ENCODE measurements at places on chromosomes 4 and X.

DNA sequence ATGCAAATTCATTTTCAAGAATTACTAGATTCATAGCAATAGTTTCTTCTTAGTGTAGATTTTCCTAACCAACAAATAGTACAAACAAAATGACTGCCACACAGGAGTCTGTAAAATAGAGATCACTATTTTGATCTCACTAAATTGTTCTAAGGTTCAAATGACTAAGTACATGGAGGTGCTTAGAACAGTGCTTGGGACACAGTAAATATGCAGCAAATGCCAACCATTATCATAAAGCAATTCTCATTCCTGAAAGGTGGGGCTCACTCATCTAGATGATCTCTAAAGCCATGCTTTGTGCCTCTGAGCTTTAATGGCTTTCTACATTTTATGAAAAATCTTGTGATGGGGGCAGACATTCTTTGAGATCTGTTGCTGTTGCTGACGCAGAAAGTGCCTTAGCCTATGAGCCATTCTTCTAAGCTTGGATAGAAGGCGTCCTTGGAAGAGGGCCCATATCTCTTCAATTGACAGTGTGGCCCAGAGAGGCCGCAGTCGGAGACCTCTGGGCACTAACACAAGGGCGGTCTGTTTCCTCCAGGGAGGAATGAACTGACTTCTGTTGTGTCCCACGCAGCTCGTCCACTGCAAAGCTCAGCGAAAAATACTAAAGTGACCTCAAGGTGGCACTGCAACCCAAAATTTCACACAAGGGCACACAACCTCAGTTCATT is 23.5 kb downstream of the TLR10 start:
- DNase-seq, result peak; percentile 73

- no peak for DNase-seq
These were observed 82.1 kb downstream of the PPP1R2C start for GRCh38 chrX:42695800-42696358.

- DNase-seq, result no peak
These were observed 24.7 kb downstream of the TLR10 start for GRCh38 chr4:38757945-38758600.

GRCh38 chr4:75056277-75056676 is 123.4 kb downstream of the PARM1 start:
- DNase-seq, result no peak

GRCh38 chr4:155711556-155711955 is 44.9 kb downstream of the GUCY1A1 start:
- no peak for DNase-seq

- no peak for DNase-seq
These were observed 124.5 kb upstream of the ZCCHC13 start for GRCh38 chrX:74179499-74179898.

GRCh38 chrX:35040871-35041270 is 98.3 kb downstream of the FAM47B start:
- peak; percentile 59 for DNase-seq

DNA sequence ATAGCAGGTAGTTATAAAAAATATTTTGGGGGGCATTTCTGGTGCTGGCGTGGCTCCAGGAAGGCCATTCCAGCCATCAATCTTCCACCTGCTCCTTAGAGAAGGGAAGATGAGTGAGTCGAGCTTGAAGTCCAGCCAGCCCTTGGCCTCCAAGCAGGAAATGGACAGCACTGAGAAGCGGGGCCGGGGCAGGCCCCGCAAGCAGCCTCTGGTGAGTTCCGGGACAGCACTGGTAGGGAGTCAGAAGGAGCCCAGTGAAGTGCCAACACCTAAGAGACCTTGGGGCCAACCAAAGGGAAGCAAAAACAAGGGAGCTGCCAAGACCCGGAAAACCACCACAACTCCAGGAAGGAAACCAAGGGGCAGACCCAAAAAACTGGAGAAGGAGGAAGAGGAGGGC is 29.2 kb upstream of the COX18 start:
- DNase-seq, result no peak

DNA sequence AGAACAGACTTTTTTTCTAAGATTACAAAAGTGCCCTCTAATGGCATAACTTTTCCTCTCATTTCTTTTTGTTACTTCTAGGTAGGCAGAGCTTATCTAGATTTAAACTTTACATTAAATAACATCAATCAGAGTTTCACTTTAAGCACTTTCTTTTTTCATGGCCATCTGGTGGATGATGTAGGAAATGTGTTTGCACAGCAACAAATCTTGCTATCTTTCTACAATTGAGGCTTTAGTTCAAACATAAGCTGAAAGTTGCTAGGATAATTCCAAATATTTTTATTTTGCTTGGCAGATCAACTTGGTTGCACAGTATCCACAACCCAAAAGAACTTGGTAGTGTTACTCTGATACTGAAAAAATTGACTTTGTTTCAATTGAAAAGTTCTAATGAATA is 22.0 kb downstream of the NDNF start:
- peak; percentile 1 for DNase-seq

GRCh38 chr4:76177709-76178108 is 29.5 kb upstream of the NUP54 start:
- DNase-seq, result no peak

- DNase-seq, result peak; percentile 49
These were observed 10.2 kb upstream of the TMEM185A start for GRCh38 chrX:149641835-149642234.

DNA sequence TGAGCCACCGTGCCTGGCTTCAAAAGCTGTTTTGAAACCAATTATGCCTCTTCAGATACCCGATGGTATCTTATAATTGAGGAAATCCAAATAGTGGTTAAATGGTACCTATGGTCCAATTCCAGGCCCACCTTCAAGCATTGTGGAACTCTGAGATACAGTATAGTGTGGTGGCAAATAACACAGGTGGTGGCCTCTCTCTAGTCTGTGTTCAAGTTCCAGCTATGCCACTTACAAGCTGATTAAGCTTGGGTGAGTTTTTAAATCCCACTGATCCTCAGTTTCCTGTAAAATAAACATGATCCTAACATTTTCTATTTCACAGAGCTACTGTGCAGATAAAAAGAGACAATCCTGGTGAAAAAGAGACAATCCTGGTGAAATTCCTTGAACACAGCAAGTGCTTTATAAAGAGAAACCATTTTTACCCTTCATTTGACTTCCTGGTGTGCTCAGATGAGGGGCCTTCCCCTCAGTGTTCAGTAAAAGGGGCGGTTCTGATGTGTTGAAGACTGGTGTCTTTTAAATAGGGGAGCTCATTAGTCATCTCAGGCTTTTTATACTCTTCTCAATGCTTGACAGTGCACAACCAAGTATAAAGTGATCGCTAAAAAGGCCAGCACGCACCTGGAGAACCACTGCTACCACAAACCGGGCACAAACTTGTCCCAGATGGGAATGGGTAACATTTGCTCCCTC is 30.8 kb upstream of the CD40LG start:
- no peak for DNase-seq

DNA sequence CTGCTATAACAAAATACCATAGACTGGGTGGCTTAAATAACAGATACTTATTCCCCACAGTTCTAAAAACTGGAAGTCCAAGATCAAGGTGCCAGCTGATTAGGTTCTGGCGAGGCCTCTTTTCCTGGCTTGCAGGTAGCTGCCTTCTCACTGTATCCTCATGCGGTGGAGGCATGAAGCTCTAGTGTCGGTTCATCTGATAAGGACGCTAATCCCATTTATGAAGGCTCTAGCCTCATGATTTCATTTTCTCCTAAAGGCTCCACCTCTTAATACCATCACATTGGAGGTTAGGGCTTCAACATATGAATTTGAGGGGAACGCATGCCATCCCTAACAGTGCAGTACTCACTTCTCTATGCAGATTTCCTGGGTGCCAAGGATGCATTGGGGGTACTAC is 57.9 kb upstream of the STIM2 start:
- DNase-seq, result no peak

GRCh38 chr4:148101790-148102189 is 340.4 kb downstream of the NR3C2 start:
- no peak for DNase-seq

- peak; percentile 3 for DNase-seq
These were observed 115.0 kb upstream of the INPP4B start for GRCh38 chr4:142960867-142961644.

DNA sequence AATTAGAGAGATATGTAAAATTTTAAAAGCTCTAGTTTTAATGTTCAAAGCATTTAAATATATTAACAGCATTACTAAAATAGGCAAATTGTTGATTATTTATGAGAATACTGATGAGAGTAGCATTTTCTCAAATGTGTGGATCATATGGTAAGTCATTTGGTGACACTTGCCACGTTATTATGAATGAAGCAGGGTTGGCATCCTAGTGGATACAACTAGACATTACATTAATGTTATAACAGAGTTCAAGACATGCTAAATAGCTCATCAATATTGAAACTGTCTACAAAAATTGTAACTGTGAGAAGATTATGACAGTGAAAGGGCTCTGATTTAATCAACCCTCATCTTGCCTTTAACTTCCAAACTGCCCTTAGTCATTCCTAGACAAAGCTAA is 171.1 kb downstream of the PDGFC start:
- no peak for DNase-seq

DNA sequence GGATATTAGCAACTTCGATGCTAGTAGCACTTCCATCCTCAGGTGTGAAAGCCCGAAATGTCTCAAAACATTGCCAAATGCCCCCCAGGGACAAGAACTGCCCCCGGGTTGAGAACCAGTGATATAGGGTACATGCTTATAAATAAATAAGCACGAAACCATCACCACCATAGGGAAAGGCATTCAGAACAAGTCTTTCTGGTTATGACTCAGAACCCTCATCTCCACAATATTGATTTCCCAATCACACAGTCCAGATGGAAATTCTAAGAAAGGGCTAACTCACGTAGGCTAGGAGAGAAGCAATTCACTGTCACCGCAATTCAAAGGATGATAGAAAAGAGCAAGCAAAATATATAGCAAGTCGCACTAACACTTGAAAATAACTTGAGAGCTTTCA is 84.8 kb downstream of the ANOS1 start:
- DNase-seq, result no peak

GRCh38 chr4:128565054-128565453 is 244.4 kb upstream of the JADE1 start:
- DNase-seq, result no peak

DNA sequence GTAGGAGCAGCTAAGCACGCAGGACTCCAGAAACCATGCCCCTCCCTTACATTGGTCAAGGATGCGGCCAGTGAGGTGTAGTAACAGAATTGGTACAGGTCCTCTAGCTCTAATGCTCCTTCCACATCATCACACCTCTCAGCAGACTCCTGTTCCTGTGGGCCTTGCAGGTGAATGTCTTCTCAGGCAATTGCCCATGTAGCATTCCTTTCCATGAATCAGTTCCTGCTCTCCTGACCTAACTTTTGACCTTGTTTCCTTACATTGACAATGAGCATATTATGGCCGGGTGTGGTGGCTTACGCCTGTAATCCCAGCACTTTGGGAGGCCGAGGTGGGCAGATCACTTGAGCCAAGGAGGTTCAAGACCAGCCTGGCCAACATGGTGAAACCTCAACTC is 31.3 kb downstream of the MAP7D3 start:
- no peak for DNase-seq

- no peak for DNase-seq
These were observed 115.3 kb downstream of the DACH2 start for GRCh38 chrX:86263526-86263925.

DNA sequence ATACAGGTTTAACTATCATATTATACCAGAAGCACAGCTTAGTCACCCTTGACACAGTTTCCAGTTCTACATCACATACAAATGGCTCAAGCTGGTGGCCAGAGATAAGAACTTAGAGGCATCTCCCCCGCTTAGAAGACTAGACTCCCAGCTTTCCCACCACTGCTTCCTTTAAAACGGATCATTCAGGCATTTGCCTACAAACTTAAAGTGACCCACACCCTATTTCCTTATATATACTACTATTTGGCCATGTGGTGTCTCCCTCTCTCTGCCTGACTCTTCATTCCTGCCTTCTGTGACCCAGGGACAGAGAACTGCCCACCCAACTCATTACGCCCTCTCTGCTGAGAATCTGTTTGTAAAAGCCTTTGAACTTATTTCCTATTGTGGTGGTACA is 781.2 kb upstream of the DIAPH2 start:
- DNase-seq, result no peak

DNA sequence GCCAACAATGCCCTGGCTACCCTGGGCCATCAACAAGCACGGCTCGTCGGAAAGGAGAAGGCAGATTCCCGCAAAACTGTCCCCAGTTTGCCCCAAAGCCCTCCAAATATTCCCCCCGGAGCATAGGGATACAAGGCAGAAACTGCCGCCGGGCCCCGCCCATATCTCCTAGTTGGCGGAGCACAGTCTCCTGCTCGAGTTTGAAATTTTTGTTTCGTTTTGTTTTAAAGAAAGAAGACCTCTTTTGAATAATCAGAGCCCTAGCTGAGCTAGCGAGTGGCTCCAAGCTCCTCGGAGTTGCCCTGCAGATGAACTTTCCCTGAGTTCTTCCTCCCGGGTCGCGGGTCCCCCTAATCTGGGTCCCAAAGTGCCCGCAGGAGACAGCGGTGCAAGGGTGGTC is 138.1 kb upstream of the ZIC3 start:
- DNase-seq, result no peak

DNA sequence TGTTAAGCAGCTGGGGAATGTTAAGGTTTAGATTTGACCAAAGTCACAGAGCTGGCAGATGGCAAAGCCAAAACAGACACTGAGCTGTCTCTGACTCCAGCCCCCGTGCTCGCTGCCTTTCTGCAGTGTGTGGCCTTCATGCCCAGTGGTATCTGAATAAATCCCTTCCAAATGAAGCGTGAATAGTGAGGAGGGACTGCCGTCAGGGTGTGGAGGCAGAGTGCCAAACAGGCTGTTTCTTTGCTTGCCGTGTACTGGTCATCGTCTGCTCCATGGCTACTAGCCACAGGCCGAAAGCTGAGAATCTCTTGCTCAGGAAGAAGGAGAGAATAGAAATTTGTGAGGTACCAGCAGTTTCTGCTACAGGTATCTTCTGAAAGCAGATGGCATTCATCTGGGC is 19.7 kb downstream of the PRIMPOL start:
- no peak for DNase-seq

- no peak for DNase-seq
These were observed 68.3 kb downstream of the SLIT2 start for GRCh38 chr4:20319825-20320612.

GRCh38 chrX:39318506-39319343 is 517.5 kb downstream of the MID1IP1 start:
- no peak for DNase-seq

GRCh38 chr4:161546902-161547301 is 616.9 kb downstream of the FSTL5 start:
- no peak for DNase-seq

DNA sequence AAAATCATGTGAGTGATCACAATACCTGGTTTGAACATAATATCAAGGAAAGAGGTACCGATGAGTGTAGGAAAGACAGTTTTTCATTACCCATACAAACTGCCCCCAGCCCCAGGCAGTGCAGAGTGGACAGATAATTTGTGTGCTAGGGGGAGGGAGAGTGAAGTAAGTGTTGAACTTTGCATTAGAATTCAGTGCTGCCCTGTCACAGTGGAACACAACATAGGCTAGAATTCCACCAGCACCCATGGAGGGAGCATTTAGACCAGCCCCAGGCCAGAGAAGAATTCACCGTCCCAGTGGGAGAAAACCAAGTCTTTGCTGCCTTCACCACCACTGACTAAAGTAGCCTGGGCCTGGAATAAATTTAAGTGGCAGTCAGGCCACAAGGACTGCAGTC is 107.3 kb downstream of the SCLT1 start:
- no peak for DNase-seq
